ENCODE measurements at places on chromosomes 6 and 20. TPM values are rescaled to one million over a fixed set of nuclear protein-coding genes. Genes with fewer than 3 reads are reported as not detected.

The TMC2 gene
- not detected for total RNA-seq

The SLC24A3 gene
- total RNA-seq, result 9.0 TPM

The FAM217A gene
- total RNA-seq, result not detected

The MRS2 gene
- total RNA-seq, result 17.0 TPM

The GRM1 gene
- not detected for total RNA-seq

The SEMG1 gene
- not detected for total RNA-seq

The PHACTR3 gene
- 3.7 TPM for total RNA-seq

The APOM gene
- total RNA-seq, result not detected

The PTCRA gene
- not detected for total RNA-seq

The POM121L2 gene
- total RNA-seq, result not detected

The CCN6 gene
- not detected for total RNA-seq

The RIPPLY2 gene
- total RNA-seq, result not detected

The TDP2 gene
- total RNA-seq, result 39.1 TPM

The CLPSL1 gene
- not detected for total RNA-seq

The CRNKL1 gene
- 32.9 TPM for total RNA-seq

The FRS3 gene
- total RNA-seq, result 22.2 TPM

The FOXC1 gene
- 3.6 TPM for total RNA-seq

The EYA4 gene
- not detected for total RNA-seq

The TBXT gene
- total RNA-seq, result not detected

The MYL9 gene
- 738 TPM for total RNA-seq

The GTSF1L gene
- total RNA-seq, result not detected

The FAM83B gene
- total RNA-seq, result 8.4 TPM

The GNRH2 gene
- total RNA-seq, result not detected

The GABRR2 gene
- total RNA-seq, result not detected

The LINC00237 gene
- not detected for total RNA-seq

The NFATC2 gene
- 7.0 TPM for total RNA-seq

The TRDN gene
- total RNA-seq, result not detected

The GHRH gene
- not detected for total RNA-seq

The SPATA25 gene
- total RNA-seq, result 13.9 TPM

The POU5F1 gene
- 155 TPM for total RNA-seq

The PSORS1C1 gene
- not detected for total RNA-seq

The CTAGE9 gene
- not detected for total RNA-seq

The MYBL2 gene
- total RNA-seq, result 9.4 TPM

The TMEM74B gene
- 0.73 TPM for total RNA-seq

The OXT gene
- total RNA-seq, result not detected

The ADTRP gene
- total RNA-seq, result 63.6 TPM

The TRIM15 gene
- total RNA-seq, result not detected

The SEL1L2 gene
- not detected for total RNA-seq

The UST gene
- 45.8 TPM for total RNA-seq

The PARD6B gene
- total RNA-seq, result 69.5 TPM

The KCNS1 gene
- not detected for total RNA-seq

The CAGE1 gene
- not detected for total RNA-seq

The IFNGR1 gene
- 1.2 TPM for total RNA-seq

The PROKR2 gene
- total RNA-seq, result not detected

The SLC12A5 gene
- total RNA-seq, result not detected

The THBS2 gene
- total RNA-seq, result 4.0 TPM

The RNF39 gene
- 0.18 TPM for total RNA-seq

The LCA5 gene
- 2.7 TPM for total RNA-seq

The NR2E1 gene
- not detected for total RNA-seq

The HSPA1L gene
- not detected for total RNA-seq

The GPR63 gene
- not detected for total RNA-seq

The GSS gene
- total RNA-seq, result 61.2 TPM

The FOXS1 gene
- total RNA-seq, result not detected

The UFL1 gene
- 21.7 TPM for total RNA-seq

The ISM1 gene
- total RNA-seq, result not detected

All from stomach (tissue), 19 donors.